Urinary bladder (tissue), 4 donors: ENCODE measurements at places on chromosomes 12 and 14. TPM values are rescaled to one million over a fixed set of nuclear protein-coding genes. Genes with fewer than 3 reads are reported as not detected.

The LRRC10 gene
- total RNA-seq, result not detected

- no peak for DNase-seq
These were observed 55.2 kb downstream of the MAP1LC3B2 start for GRCh38 chr12:116614194-116614915.

DNA sequence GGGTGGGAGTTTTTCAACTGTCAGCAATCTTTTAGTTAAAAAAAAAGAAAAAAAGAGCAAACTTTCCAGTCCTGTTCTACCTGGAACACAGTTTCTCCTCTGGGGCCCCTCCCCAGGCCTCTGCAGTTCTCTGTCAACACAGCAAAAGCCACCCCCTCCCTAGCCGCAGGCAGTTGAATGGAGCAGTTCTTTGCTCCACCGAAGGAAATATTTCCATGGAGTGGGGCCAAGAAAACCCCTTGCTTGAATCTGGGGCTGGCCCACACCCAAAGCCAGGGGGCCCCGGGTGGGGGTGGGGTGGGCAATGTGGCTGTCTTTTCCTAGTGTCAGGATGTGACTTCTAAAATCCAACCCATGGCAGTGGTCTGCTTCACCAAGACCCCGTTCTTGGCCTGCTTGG, 5.0 kb upstream of the MEG3 start:
- DNase-seq, result no peak

DNA sequence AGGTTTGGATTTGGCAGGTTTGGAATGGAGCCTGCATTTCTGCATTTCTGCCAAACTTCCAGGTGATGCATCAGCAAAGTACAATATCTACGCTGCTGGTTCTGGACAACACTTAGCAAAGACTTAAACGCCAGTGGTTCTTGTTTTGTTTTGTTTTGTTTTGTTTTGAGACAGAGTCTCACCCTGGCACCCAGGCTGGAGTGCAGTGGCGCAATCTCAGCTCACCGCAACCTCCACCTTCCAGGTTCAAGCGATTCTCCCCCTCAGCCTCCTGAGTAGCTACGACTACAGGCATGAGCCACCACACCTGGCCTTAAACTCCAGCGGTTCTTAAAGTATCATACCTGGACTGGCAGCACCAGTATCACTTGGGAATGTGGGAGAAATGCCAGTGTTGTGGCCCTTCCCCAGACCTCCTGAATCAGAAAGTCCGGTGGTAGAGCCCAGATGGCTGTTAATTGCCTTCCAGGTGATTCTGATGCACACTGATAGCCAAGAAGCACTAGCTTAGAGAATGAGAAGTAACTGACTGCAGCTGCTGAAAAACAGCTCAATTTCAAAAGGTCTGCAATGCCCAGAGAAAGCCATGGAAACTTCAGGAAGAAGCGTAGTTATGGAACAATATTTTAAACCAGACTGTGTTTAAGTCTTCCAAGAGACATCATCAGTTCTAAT, 114.8 kb upstream of the FOXN3 start:
- no peak for DNase-seq

The METTL1 gene
- total RNA-seq, result 4.9 TPM

DNA sequence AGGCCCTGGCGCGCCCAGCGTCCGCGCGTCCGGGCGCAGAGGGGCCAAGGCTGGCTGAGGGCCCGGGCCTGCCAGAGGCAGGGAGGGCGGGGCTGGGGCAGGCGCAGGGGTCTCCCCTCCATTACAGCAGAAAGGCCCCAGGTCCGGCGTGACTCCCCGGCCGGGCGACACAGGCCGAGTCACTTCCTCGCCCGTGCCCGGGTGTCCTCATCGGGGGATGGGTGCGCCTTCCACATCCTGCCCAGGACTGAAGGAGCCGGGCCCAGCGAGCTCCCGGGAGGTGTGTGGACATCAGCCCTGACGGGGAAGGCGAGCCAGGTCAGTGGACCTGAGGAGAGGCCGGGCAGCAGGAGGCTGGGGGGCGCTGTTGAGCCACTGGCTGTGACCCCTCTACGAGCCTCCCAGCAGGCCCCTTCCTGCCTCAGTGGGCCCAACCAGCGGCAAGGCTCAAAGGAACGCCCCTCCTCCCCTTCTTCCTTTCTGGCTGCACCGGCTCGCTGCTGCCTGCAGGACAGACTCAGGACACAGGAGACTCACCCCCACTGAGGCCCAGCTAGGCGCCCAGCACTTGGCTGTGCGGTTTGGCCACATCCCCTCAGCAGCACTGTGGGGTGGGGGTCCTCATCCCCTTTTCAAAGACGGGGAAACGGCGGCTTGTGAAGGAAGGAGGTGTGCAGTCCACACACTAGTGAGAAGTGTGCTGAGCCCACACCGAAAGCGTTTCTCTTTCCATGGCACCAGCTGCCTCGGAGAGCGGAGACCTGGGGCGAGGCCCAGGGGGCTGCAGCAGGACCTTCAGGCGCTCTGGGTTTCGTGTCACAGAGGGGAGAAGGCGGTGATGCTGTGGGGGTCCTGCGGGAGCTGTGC, 606 bp downstream of the TNFAIP2 start:
- DNase-seq, result no peak

DNA sequence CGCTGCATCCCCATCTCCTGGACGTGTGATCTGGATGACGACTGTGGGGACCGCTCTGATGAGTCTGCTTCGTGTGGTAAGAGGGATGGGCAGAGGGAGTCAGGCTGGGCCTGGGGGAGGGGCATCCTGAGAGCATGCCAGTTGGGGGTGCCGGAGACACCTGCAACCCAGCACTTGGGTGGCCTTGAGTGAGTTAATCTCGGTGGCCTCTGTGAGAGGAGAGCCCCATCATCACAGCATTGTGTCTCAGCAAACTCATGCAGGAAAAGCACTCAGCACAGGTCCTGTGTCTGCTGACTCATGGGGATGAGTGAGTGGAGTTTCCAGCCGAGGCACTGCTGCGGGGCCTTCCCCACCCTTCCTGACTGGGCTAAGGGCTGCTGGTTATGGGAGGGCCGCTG, 19.6 kb upstream of the LRP1-AS start:
- no peak for DNase-seq

GRCh38 chr12:11778713-11779685, 129.5 kb downstream of the ETV6 start:
- no peak for DNase-seq

The GUCY2C gene
- total RNA-seq, result not detected

GRCh38 chr12:1544996-1545700, 49.2 kb downstream of the FBXL14 start:
- DNase-seq, result no peak

The C1QL4 gene
- not detected for total RNA-seq

The CCDC197 gene
- not detected for total RNA-seq

- no peak for DNase-seq
These were observed 278.4 kb upstream of the ATXN7L3B start for GRCh38 chr12:74259199-74259598.

DNA sequence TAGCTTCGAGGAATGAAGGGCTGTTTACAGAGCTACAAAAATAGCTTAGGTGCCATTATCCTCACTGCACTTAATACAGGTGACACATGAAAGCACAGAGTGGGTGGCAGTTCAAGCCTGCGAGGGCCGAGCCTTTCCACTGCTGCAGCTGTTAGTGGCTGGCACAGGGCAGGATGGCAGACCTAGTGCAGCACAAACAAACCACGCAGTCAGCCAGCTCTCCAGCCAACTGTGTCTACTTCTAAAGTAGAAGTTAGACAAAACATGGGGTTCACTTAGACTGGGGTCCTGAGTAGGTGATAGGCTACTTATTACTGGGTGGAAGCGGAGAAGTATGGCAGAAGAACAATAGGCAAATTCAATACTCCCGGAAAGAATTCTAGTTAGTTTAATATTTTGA, 95.4 kb downstream of the DUSP16 start:
- no peak for DNase-seq

- no peak for DNase-seq
These were observed 533.9 kb upstream of the LRFN5 start for GRCh38 chr14:41072776-41073175.

DNA sequence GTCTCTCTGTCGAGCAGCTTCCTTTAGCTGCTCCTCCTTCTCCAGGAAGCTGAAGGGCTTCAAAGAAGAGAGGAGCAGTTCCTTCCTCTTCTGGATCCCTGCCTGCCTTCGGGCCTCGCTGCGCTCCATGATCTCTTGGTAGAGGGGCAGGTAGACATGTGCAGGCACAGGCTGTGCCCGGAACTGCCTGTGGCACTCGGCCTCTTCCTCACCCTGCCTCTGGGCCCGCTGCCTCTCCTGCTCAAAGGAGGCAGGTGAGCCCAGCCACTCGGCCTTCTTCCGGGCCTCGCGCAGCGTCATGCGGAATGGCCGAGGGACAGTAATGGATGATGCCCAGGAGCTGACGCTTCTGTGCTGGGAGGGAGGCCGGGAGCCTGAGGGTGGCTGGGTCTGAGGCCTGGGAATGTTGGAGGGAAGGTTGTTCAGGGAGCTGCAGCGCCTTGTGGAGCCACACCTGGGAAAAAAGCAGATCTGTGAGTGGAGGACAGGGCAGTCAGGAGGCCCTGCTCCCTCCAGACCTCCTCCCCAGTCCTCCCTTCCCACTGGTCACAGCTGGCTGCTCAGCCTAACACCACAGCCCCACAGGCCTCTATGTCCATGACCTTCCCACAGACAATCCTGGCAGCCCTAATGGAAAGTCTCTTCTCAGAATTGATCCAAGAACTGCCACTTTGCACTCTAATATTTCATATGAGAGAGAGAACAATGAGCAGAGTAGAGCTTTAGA, 5.3 kb downstream of the FAM161B start:
- no peak for DNase-seq

DNA sequence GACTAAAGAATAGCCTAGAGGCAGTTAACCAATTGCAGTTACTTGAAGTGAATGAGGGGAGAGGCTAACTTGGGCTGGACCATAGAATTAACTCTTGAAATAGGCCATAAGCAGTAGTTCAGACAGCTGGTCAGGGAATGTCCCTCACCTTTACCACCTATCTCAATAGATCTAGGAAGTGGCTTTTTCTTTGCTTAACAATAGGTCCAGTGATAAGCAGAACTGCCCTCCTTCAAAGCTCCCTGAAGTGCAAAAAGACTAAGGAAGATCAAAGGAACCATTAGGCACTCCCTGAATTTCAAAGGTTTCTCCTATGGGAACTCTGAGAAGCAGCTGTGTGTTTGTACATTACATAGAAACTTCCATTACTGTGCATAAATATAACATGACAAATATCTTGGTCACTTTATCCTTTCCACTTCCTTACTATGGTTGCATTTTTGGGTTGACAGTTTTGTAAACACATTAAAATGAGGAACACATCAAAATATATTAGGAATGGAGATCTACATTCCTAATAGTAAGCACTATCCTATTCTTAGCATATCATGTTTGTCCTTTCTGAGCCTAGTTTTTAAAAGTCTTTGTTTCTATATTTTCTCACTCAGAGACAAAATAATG, 7.2 kb upstream of the NAA30 start:
- no peak for DNase-seq

The PDE3A gene
- total RNA-seq, result 63.7 TPM

DNA sequence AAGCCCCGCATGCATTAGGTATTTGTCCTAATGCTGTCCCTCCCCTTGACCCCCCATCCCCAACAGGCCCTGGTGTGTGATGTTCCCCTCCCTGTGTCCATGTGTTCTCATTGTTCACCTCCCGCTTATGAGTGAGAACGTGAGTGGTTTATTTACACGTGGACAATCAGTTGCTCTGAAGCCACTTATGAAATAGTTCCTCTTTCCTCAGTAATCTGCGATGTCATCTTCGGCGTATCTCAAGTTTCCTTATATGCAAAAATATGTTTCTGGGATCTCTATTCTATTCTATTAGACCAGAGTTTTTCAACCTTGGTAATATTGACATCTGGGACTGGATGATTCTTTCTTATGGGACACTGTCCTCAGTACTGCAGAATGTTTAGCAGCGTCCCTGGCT, 56.0 kb upstream of the DCD start:
- no peak for DNase-seq

The GALNT8 gene
- total RNA-seq, result 2.9 TPM

The CD27 gene
- 0.26 TPM for total RNA-seq

- no peak for DNase-seq
These were observed 132.2 kb upstream of the NUDT4 start for GRCh38 chr12:93245543-93245942.

GRCh38 chr12:116048879-116049278, 228.6 kb downstream of the MED13L start:
- no peak for DNase-seq

DNA sequence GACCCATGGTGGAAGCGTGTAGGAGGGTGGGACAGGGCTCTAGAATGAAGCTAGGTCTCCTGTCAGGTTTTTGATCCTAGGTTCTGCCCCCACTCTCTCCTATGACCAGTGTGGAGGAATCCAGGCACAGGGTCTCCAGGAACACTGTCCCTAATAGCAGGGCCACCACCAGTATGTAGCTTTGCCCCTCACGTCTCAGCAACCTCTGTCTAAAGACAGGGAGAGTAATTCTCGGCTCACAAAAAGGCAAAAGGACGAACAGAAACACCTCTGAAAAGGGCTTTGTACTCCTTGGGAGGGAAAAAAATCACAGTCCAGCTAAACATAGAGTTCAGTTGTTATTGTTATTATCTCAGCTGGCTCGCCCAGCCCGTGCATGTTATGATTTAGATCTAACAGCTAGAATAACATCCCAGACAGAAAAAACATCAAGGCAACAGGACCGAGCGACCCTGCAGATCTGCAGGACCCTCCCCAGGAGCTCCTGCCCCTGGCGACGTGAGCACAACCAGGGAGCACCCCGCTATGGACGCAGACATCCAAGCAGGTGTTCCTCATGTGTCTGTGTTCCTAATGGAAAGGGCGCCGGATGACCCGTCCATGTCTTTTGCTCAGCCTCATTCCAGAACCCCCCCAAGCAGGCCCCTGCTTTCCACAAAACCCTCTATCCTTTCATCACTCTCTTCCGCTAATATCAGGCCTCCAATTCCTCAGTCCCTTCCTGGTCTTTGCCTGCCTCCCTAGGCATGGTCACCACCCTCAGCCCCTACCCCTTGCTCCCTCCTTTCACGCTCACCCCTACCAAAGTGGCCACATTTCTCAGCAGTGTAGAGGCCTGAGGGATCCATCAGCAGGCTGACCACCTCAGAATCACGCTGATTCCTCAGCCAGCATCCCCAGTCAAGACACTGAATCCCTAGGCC, 14.2 kb upstream of the SLC6A12 start:
- DNase-seq, result no peak

DNA sequence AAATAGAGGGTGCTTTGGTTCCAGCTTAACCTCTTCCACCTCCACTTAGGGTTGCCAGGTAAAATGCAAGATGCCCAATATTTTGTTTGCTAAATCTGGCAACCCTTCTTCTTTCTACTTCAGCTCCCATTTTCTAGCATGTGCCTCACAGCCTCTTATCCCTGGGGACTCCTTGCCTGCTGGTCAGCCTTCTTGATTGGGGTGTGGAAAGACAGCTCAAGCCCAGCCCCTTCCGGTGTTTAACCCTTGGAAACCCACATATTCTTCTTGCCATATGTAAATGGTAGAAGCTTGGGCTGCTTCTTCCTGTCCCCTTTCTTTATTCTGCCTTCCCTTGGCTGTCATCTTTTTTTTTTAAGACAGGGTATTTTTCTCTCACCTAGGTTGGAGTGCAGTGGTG, 5.7 kb downstream of the SPIC start:
- no peak for DNase-seq

The ALX1 gene
- 1.1 TPM for total RNA-seq
